ENCODE measurements at places on chromosomes 6 and 20. TPM values are rescaled to one million over a fixed set of nuclear protein-coding genes. Genes with fewer than 3 reads are reported as not detected.

The CALHM6 gene
- not detected for total RNA-seq

The KCNB1 gene
- total RNA-seq: 11.1 TPM

The TNNC2 gene
- total RNA-seq: 0.26 TPM

The FNDC11 gene
- total RNA-seq: 1.3 TPM

The SLC22A7 gene
- total RNA-seq: not detected

The ABHD16B gene
- total RNA-seq: not detected

The TREM1 gene
- not detected for total RNA-seq

The METTL24 gene
- total RNA-seq: not detected

The ANKRD66 gene
- total RNA-seq: not detected

The UBE2C gene
- 173 TPM for total RNA-seq

The RAET1L gene
- not detected for total RNA-seq

The GCNT2 gene
- total RNA-seq: 42.8 TPM

The BIRC7 gene
- total RNA-seq: 9.0 TPM

The NOTCH4 gene
- 2.0 TPM for total RNA-seq

The PCK1 gene
- 0.21 TPM for total RNA-seq

The ARFGEF2 gene
- 36.6 TPM for total RNA-seq

The RRAGD gene
- 27.8 TPM for total RNA-seq

The ID1 gene
- 152 TPM for total RNA-seq

The RNGTT gene
- total RNA-seq: 21.2 TPM

The TUBB1 gene
- total RNA-seq: not detected

The BPIFB1 gene
- 0.10 TPM for total RNA-seq

Measured in Panc1 (cell line).